ENCODE measurements at places on chromosomes 7 and 10. TPM values are rescaled to one million over a fixed set of nuclear protein-coding genes. Genes with fewer than 3 reads are reported as not detected.

DNA sequence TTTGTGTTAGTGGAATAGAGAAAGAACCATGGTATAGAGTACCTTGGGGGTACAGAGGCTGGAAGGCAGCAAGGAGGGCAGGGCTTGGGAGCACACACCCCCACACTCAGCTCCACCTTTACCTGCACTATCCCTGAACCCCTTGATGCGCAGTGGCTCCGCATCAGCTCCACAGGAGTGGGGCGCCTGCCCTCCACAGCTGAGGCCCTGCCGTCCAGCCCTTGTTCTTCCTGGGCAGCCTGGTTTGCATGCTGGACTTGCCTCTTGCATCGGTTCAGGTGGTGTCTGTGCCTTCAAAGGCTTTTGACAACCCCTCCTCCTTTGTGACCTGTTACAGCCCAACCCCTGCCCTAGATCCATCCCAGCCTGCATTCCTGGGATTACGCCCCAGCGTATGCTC is 52.6 kb upstream of the ZNF32 start:
- no peak for DNase-seq
- no peaks in the 10 kb centered on the region for H3K36me3 ChIP-seq
- H3K4me1 ChIP-seq, result peaks cover 6% of the 10 kb centered on the region

- H3K27me3 ChIP-seq, result no peaks in the 10 kb centered on the region
- H3K4me1 ChIP-seq, result peaks cover 4% of the 10 kb centered on the region
- no peak overlapping the region for H3K27ac ChIP-seq
- no peaks in the 10 kb centered on the region for H3K36me3 ChIP-seq
- no peak overlapping the region for H3K4me3 ChIP-seq
- DNase-seq, result no peak
These were observed 189.3 kb upstream of the LYZL2 start for GRCh38 chr10:30818854-30819253.

GRCh38 chr7:51154201-51154600 is 162.4 kb downstream of the COBL start:
- peaks cover 12% of the 10 kb centered on the region for H3K27me3 ChIP-seq
- no peaks in the 10 kb centered on the region for H3K36me3 ChIP-seq
- no peaks in the 10 kb centered on the region for H3K4me1 ChIP-seq
- DNase-seq, result no peak
- H3K4me3 ChIP-seq, result no peak overlapping the region

- no peaks in the 10 kb centered on the region for H3K36me3 ChIP-seq
- no peak for DNase-seq
- H3K4me1 ChIP-seq, result no peaks in the 10 kb centered on the region
- peaks cover 27% of the 10 kb centered on the region for H3K27me3 ChIP-seq
- no peak overlapping the region for H3K27ac ChIP-seq
These were observed 34.6 kb downstream of the OAT start for GRCh38 chr10:124384172-124384571.

GRCh38 chr7:2237109-2237602 is 4.4 kb upstream of the MAD1L1 start:
- H3K27ac ChIP-seq, result peak overlapping the region; percentile 15
- H3K36me3 ChIP-seq, result peaks cover 47% of the 10 kb centered on the region
- no peak overlapping the region for H3K4me3 ChIP-seq
- no peak for DNase-seq
- H3K27me3 ChIP-seq, result no peaks in the 10 kb centered on the region

DNA sequence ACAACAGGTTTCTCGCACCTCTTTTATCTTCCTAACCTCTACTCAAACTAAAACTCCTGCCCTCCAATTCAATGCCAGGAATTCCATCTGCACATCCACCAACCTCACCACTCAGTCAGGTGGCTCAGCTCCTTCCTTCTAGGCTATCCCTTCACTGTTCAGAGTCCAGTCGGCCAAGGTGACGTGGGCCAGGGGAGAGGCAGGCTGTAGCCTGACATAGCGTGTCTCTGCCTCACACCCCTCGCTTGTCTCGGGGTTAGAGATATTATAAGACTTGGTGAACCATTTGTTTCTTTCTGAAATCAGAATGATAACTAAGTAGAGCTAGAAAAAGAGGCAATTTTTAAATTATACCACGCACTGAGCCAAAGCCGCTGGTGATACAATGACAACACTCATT is 31.1 kb downstream of the HIPK2 start:
- no peaks in the 10 kb centered on the region for H3K27me3 ChIP-seq
- H3K36me3 ChIP-seq, result no peaks in the 10 kb centered on the region
- no peak for DNase-seq
- H3K4me3 ChIP-seq, result no peak overlapping the region

GRCh38 chr7:42017349-42017986 is 219.5 kb downstream of the GLI3 start:
- no peak overlapping the region for H3K4me3 ChIP-seq
- no peak overlapping the region for H3K27ac ChIP-seq
- no peaks in the 10 kb centered on the region for H3K27me3 ChIP-seq
- DNase-seq, result no peak
- H3K4me1 ChIP-seq, result no peaks in the 10 kb centered on the region
- no peaks in the 10 kb centered on the region for H3K36me3 ChIP-seq

The TRPV5 gene
- total RNA-seq, result not detected

The PAX4 gene
- not detected for total RNA-seq
